ENCODE measurements at places on chromosomes 4 and X.

DNA sequence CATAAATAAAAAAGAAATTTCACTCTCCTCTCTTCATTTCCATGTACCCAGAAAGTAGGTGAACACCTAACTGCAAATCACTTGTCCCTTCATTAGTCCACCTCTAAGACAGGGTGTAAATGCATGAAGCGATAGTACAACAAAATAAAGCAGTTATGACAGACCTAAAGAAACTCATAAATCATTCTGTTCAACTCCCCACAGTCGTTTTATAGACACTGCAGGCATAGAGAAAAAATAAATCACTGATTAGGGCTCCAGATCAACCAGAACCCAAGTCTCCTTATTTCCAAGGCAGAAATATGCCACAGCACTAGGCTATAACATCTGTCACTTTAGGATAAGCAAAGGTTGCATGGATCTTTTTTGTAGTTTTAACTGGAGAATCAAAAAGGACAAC lies 3.0 kb downstream of the RASGEF1B start:
- no peak for DNase-seq

DNA sequence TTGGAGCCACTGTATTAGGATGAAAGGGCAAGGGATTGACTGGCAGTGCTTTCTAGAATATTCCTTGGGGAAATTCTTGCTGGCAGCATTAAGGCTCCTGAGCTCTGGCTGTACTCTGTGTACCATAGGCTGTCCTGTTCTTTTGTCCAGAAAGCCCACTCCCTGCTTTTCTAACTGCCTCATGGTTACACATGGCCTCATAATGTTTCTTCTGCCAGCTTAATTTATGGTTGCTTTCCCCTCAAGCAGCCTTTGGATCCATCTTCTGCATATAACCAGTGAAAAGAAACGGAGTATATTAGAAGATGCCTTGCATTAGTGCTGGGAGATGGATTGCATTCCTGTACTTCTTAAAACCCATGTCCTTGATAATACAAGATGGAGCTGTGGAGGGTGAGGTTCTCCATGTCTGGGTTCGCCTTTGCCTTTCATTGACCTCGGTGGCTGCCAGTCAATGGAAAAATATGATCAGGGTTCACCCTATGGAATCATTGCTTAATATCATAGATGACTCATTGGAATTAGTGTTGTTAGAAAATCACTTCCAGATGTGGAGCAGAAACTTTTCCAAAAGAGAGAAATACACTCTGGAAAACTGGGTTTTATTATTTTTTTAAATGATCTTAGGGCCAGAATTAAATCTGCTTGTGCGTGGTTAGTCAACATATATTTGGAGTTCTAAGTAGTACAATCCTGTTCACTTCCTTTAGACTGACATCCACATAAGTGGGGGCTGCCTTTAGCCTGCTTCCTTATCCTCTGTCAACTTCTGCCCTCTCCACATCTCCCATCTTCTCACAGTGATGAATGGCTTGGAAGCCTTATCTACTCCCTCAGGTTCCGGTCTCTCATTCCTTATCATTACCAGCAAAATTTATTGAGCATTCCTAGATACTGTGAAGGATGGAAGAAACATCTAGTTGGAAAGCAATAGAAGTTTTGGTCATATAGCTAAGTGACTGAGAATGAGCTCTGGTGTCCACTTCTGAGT lies 24.9 kb downstream of the DOCK11 start:
- DNase-seq: no peak

DNA sequence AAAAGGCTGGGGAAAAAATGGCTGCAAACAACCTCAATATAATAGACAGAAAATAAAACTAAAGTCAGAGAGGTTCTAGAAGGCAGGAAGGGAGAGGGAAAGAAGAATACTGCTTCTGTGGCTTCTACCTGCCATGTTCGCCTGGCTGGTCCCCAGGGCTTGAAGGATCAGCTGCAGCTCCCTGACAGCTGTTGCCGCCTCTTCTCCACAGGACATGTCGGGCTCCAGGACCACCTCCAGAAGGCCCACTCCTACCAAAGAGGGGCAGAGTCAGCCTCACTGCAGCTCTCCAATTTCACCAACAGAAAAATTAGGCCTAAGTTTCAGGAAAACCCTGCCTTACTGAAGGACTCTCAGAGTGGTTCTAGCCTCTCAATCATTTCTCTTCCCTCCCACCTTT lies 44.9 kb downstream of the GATB start:
- no peak for DNase-seq

GRCh38 chr4:91829531-91829930 lies 474.2 kb upstream of the GRID2 start:
- DNase-seq: no peak

DNA sequence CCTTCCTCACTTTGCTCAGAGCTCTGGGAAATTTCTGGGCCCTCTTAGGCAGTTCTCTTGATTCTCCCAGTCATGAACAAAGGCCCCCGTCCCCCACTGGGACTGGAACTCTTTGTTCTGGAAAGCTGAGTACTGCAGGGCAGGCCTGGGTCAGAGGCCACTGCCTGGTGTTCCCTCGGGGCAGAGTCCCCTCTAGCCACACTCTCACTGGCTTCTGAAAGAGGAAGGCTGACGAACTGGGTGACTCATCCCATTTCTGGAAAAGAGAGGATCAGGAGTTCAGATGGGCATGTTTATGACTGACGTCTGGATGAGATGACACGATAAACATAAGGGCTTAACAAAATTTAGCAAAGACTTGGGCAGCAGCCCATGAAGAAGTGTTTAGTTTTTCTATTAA lies 47.7 kb downstream of the DDX3X start:
- no peak for DNase-seq

Data from stimulated activated CD8-positive, alpha-beta memory T cell treated with anti-CD3 and anti-CD28 coated beads, Interleukin-7, amount 100 ng/mL, for 1 hour (primary cell).